Astrocyte of the spinal cord (primary cell): ENCODE measurements at places on chromosomes 11 and 22.

DNA sequence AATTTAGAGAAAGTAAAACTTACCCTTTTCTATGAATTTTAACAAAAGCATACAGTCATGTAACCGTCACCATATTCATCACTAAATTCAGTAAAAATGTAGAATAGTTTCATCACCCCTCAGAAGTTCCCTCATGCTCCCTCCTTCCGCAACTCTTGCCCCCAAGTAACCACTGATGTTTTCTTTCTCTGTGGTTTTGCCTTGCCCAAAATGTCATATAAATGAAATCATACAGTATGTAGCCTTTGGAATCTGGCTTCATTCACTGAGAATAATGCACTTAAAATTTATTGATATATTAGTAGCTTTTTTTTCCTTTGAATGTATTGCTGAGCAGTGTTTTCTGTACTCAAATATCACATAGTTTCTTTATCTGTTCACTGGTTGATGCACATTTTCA is 60.1 kb downstream of the DCUN1D5 start:
- DNase-seq: peak; percentile 70

- no peak for DNase-seq
Observed at GRCh38 chr11:78400702-78401101, 16.9 kb downstream of the GAB2 start.

GRCh38 chr11:18566406-18566805 is 22.1 kb downstream of the UEVLD start:
- DNase-seq: no peak

DNA sequence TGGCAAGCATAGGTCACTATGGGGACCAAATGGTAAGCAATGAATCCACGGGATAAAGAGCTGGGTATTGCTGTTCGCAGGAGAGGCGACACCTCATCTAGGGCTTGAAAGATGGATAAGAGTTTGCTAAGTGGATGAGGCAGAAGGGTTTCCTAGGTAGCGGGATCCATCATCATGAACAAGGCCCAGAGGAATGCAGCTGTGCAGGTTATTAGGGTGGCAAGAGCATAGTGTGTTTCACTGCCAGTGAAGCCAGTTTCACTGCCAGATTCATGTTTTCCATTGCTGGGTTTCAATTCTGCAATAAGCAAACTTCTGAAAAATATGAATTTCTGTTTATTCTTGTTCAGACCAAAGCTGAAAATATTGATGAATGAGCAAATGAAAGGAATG is 27.2 kb downstream of the WEE1 start:
- DNase-seq: no peak

- peak; percentile 25 for DNase-seq
Observed at GRCh38 chr11:26623076-26623659, 51.1 kb upstream of the MUC15 start.

DNA sequence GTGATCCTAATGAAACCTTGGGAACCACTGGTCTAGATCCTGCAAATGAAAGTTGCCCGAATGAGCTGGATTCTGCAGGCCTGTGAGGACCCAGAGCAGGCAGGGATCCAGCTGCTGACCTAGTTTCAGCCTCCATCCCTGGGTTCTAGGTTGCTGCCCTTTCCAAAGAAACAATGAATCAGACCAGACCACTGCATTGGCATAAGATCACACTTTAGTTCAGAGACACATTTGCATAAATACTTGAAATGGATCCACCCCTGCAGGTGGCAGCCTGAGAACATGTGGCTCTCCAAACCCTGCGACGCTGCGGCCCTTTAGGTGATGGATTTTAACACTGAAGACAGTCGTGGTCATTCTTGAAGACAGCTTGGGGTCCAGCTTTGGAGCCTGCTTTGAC is 23.7 kb downstream of the ADAMTS8 start:
- DNase-seq: no peak

DNA sequence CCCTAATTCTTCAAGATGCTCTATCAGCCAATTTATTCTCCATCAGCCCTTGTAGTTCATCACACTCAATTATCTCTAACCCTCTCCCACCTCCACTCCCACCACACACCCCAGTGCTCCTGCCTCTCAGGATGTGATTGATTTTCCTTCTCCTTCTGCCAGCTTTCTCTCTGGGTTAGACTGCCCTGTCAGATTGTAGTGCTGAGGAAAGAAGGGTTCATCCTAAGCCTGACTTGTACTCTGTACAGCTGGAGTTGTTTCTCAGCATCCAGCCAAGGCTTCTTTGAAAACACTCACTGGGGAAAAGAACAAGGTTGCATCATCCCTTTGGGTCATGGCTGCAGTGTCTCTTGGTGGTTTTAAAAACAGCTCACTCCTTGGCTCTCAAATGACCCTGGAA is 61.2 kb downstream of the CECR2 start:
- DNase-seq: peak; percentile 76

GRCh38 chr22:48464246-48464645 is 1363.4 kb downstream of the BRD1 start:
- DNase-seq: no peak

GRCh38 chr22:41876275-41876674 is 38.6 kb downstream of the SHISA8 start:
- no peak for DNase-seq

GRCh38 chr11:75474240-75474639 is 41.2 kb upstream of the KLHL35 start:
- no peak for DNase-seq

DNA sequence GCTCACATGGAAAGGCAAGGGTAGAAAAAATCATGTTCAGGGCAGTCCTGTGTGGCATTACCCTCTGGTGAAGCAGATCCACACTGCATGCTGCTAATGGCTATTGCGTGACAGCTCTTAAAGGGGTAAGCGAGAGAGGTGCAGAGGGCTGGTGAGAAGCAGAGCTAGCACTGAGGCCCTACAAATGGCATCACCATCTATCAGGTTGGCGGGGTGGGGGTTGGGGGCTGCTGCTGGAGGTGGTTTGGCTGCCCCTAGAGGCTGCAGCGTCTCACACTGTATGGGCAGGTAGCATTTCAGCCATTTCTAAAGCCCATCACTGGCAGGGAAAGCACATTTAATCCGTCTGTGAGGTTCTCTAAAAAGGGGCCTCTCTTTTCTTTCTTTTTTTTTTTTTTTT is 16.9 kb upstream of the TMA7B start:
- no peak for DNase-seq

- no peak for DNase-seq
Observed at GRCh38 chr11:32184723-32185376, 94.0 kb downstream of the RCN1 start.

GRCh38 chr11:119518746-119519730 is 96.1 kb upstream of the THY1 start:
- DNase-seq: peak; percentile 45

- DNase-seq: peak; percentile 35
Observed at GRCh38 chr22:39207141-39208012, 37.4 kb downstream of the PDGFB start.

DNA sequence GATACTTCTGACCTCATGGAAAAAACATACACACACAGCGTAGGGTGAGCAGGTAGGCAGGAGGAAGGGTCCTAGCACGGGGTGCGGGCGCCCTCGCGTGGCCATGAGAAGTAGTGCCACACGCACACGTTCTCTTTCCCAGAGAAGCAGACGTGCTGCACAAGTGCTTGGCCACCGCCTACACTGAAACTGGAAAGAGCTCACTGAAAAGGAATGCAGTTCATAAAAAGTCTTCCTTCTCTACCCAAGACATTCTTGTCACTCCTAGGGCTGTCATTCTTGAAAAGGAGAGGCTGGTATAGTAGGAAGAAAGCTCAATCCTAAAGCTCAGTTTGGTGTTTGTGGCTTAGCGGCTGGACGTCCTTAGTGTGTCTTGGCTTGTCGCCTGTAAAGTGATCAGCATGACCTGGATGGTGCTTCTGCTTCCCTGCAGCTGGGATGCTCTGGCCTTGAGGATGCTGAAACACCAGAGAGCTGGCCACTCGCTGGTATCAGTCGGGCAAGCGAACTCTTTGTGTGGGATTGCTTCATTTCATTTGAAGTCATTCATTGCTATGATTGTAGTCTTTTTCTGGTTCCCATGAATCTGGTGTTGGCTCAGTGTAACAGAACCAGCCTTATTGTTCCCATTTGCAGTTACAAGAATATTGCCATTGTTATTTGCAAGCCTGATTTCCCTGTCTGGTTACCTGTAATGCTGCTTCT is 303.8 kb downstream of the NTM start:
- DNase-seq: peak; percentile 80

DNA sequence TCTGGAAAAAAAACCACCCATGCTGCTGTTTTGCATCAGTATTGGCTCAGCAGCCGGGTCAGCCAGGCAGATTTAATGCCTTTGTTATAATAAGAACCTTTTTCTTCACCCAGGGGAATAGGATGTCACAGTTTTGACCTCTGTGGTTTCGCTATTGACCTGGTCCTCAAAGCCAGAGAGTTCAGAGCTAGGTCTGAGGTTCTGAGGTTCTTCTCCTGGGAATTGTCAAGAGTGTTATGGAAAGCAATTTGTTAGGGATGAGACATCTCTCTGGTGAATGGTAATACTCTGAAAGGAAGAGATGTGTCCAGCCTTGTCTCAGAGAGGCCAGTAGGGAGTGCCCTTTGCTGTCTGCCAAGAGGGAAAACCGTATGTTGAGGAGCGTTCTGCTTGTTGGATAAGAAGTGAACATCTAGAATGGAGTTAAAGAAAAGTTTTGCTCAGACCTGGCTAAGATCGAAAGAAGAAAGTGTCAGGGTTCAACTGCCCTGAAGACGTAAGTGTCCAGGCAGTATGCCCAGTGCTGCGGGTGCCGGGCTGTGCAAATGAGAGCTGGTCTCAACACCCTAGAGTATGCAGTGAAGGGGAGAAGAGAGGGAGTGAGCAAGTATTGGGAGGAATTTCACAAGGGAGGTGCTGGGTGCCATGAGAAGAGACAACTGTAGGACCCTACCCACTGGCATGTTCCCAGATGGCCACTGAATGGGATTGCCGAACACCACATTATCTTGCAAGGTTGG is 150.9 kb upstream of the TTC12 start:
- DNase-seq: peak; percentile 3

GRCh38 chr11:1861435-1862411 is 8.8 kb downstream of the LSP1 start:
- no peak for DNase-seq
